GM20000 (cell line): ENCODE measurements at places on chromosomes 12 and 14.

DNA sequence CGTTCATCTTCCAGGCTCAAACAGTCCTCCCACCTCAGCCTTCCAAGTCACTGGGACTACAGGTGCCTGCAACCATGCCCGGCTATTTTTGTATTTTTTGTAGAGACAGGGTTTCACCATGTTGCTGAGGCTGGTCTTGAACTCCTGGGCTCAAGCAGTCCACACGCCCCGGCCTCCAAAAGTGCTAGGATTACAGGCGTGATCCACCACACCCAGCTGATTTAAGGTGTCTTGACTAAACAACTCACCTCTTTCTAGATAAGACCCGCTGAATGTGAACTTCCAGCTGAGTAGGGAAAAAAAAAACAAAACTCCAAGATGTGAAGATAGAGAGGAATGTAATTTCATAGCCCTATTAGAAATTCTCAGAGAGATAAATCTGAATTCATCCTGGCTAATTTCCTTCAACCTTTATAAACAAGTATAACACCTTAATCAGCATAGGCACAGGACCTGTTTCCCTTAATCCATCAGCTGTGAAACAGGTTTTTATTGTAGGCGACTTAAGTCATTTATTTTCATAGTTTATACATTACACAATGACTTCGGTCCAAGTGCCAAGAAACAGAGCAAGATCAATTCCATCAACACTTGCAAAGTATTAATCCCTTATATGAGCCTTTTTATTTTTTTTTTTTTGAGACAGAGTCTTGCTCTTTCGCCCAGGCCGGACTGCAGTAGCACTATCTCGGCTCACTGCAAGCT is 51.5 kb downstream of the HCAR2 start:
- DNase-seq, result no peak

DNA sequence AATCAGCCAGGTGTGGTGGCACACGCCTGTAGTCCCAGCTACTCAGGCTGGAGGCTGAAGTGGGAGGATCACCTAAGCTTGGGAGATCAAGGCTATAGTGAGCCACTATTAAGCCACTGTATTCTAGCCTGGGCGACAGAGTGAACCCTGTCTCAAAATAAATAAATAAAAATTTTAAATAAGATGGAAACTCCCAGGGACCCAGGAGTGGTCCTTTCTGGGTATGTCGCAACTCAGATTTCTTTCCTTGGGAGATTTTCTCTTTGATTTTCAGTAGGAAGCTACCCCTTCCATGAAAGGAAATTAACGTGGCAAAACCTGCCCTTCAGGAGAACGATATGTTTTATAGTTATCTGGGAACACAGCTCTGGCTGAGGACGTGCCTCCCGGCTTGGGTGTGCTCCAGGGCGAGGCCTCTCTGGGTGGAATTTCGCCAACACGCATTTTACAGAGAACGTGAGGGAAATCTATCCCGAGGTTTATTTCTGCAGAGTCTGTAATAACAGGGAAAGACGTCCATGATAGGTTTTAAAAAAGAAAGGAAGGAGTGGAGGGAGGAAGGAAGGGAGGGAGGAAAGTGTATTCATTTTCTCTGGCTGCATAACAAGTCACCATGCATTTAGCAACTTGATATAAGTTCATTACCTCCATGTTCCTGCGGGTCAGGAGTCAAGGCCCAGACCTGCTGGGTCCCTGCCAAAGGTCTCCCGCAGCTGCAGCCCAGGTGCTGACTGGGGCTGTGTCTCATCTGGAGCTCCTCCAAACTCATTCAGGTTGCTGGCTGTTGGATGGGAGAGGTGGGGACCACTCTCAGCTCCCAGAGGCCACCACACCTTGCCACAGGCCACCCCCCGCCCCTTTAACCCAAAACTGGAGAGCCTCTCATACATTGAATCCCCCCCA is 80.6 kb upstream of the GSC start:
- no peak for DNase-seq

DNA sequence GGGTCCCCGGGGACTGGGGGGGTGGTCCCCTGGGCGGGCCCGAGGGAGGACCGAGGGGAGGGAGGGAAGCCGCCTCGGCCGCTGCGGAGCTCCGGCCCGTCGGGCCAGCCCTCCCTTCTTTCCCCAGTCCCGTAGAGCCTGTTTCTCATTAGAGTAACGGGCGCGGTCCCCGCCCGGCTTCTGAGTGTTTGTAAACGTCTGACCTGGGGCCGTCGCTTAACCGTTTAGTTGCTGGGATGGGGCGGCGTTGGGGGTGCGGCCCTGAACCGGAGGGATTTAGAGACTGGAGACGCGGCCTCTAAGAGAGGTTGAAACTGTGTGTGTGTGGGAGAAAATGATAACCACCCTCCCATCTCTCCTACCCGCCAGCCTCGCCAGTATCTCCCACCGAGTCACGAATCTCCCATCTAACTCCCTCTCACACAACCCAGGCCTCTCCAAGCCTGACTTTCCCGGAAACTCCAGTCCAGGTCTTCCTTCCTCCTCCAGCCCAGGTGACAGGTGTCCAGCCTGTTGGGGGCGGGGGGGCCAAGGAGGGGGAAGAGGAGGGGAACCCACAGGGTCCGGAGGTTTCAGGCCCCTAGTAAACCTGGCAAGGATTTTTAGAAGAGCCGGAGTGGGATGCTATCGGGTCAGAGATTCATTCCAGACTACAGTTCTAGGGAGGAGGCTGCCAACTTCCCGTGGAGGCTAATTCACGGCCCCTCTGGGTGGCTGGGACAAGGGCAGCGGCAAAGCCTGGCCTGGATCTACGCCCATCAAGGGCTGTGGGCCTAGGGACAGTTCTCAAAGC is 1.1 kb upstream of the NFATC4 start:
- peak; percentile 88 for DNase-seq

DNA sequence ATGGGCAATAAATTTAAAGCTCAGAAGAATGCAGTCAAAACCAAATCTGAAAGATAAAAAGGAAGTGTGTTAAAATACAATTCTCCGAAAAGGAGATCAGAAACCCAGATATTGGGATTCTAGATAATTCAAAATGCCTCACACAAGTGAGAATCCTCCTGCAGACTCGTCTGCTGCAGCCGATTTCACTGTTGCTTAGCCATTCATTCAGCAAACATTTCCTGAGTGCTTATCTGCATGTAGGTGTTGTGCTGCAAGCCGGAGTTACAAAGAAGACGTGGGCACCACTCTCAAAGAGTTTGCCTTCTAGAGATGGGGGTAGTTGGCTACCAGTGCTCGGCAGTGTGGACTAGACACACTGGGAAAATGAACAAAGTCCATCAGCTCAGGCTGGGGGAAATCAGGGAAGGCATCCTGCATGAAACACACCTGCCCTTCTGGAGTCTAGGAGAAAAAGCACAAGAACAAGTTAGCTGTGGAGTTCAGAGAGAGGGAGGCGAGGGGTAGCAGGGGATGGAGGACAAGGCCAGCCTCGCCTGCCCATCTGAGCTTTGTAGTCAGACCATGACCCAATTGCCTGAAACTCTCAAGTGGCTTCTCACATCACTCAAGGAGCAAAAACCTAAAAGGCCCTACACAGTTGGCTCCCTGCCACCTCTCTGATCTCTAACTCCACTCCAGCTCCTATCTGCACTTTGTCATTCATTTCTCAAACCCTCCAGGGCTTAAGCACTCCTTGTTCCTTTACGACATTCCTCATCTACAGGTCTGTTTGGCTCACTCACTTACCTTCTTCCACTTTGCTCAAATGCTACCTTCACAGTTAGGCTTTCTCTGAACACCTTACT is 310.0 kb upstream of the DDHD1 start:
- no peak for DNase-seq

DNA sequence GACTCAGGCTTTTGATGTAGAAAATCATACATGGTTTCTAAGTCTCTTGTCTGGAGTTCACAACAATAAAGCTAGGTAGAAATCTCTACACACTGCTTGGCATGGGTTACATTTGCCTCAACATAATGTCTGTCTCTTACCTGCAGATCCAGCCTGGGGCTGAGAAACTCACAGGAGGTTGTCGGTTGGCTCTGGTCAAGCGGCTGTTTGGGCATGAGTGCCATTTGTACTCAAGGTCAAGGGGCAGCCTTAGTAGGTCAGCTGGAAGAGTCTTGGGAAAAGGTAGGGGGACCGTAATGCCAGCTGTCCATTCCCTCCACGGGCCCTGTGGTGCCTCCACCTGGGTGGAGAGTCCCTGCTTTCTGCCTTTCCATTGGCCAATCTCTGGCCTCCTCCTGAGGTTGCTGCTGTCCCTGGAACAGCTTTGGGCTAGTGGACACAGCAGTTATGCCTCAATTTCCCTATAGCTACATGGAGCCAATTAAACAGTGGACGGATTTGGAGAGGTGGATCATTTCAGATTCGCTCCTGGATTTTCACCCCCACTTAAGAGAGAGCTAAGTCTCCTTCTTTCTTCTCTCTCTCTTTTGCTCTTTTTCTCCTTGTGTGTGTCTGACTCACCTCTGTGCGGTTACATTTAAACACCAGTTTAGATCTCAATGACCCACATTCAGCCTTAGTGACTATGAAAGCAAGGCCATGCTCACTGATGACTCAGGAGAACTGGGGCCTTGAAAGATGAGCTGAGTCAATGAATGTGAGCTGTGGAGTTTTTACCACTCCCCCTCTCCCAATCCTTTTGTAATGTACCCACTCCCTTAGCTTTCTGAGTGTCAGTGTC is 132.8 kb upstream of the HIF1A start:
- no peak for DNase-seq

GRCh38 chr12:83172441-83172840 is 485.7 kb downstream of the TMTC2 start:
- no peak for DNase-seq

GRCh38 chr12:77062846-77063461 is 2.4 kb downstream of the E2F7 start:
- DNase-seq, result peak; percentile 70

- DNase-seq, result no peak
Measured at GRCh38 chr12:11922361-11922760, 148.4 kb upstream of the BCL2L14 start.

DNA sequence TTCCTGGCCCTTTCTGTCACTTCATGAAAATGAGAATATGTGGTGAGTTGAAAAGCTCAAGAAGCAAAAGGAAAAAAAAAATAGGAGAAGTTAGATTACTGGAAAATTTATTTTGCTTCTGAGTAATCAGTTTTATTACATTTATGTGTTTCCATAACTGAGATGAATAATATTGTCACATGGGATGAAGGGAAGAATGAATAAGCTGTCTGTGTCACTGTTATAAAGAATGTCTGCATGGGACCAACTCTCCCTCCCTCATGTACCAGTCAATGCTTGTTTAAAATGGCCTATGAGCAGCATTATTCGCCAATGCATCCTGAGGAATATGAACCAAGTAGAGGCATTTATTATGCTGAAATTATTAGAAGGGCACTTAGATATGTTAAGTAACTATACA is 246.3 kb downstream of the PRKD1 start:
- no peak for DNase-seq

DNA sequence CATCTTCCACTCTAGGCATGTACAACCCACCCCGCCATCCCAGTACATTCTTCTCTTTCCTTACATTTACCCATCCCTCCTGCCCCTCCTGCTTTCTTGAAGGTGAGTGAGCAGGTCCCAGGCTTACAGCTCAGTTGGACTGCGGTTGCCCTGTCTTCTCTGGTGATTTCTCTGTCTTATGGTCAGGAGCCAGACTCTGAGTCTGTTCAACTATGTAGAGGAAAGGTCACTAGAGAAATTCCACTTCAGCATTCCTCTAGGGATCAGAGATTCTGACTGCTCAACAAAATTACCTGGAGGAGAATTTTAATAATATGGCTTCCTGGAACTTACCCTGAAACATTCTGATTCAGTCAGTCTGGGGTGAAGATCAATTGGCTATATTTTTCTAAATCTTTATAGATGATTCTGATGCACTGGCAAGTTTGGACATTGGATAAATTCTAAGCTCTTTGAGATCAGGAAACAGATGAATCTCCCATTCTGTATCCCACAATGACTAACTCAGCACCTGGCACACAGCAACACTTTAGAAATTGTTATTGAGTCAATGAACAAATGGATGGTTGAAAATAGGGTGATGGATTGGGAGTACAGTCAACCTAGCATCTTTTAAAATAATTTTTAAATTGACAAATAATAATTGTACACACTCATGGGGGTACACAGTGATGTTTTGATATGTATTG is 128.6 kb upstream of the HIF1A start:
- DNase-seq, result no peak

DNA sequence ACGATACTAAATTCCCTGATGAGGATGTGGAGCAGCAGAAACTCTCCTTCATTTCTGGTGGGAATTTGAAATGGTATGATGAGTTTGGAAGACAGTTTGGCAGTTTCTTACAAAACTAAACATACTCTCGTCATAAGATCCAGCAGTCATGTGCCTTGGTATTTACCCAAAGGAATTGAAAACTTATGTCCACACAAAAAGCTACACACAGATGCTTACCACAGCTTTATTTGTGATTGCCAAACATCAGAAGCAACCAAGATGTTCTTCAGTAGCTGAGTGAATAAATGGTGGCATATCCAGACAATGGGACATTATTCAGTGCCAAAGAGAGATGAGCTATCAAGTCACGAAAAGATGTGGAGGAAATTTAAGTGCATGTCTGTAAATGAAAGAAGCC is 10.7 kb upstream of the APOLD1 start:
- no peak for DNase-seq

DNA sequence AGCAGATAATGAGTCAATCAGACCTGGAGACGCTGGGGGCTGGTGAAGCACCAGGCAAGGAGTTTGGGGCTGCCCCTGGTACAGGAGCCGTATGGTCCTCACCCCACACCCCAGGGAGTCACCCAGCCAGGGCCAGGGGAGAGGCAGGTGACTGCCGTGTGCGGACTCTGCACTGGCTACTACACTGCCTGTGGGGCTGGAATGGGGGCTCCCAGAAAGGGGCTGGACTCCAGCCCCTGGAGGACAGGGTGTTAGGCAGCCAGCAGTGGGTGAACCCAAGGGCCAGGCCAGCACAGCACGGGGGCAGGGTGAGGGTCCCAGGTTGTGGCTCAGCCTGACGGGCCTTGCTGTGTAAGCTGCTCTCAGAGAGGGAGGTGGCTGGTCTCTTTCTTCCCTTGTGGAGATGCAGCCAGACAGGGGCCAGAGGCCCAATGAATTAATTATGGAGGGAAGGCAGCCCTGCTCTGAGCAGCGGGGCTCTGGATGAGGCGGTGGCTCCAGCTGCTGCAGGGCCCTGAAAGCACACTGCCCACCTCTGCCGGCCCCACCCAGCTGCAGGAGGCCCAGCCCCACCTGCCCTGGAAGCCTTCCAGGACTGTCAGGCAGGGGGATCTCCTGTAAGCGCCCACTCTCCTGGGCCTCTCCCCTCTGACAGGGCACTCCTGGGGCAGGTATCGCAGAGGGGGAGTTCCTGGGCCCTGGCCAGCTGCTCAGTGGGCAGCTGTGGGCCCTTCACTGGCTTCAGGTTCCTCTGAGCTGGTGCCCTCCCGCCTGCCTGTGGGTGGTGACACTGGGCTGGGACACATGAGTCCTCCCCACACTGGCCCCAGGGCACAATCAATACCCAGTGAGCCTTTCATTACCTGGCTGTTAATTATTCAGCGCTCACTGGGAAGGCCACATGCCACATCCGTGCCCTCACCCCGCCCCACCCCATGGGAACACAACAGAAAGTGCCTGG is 142.5 kb upstream of the C14orf180 start:
- no peak for DNase-seq

- no peak for DNase-seq
Measured at GRCh38 chr12:128761379-128761790, 62.4 kb downstream of the SLC15A4 start.
